Stimulated activated CD8-positive, alpha-beta memory T cell treated with anti-CD3 and anti-CD28 coated beads, Interleukin-7, amount 100 ng/mL, for 1 hour (primary cell): ENCODE measurements at places on chromosomes 4 and X.

- DNase-seq, result no peak
Observed at GRCh38 chrX:110399497-110399896, 40.8 kb downstream of the RTL9 start.

GRCh38 chr4:88610771-88611170 lies 18.5 kb downstream of the HERC3 start:
- no peak for DNase-seq

- DNase-seq, result no peak
Observed at GRCh38 chrX:52337410-52337809, 31.4 kb upstream of the XAGE2 start.

DNA sequence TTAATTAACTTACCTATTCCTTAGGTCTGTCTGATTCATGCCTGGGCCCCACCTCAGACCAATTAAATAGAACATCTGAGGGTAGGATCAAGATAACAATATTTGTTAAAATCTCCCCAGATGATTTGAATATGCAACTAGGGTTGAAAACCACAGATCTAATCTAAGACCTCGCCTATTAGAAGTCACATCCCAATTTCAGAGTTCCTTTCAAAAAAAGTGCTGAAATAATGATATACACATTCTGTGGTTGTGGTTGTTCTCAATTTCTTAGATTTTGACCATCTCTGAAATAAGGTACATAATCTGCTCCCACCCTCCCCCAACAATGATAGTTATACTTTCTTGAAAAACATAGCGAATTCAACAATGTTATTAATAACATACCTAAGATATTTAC lies 27.7 kb downstream of the NIPAL1 start:
- DNase-seq, result no peak

DNA sequence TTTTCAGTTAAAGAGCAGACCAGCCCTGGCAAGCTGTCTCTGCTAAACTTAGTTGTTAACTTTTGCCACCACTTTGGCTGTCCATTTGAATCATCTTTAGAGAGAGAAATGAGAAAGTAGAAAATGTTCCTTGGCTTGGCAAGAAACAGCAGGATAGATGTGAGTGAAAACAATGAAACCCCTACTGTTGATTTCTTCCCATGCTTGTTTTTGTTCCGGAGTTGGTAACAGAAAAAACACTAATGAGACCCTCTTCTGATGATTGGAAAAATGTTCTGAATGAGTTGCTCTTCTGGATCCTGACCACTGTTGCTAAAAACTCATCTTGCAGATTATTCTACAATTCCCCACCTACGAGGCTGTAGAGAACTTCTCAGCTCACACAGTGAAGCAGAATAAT lies 203.3 kb downstream of the MAPK10 start:
- DNase-seq, result no peak
